ENCODE measurements at places on chromosomes 6 and 20. TPM values are rescaled to one million over a fixed set of nuclear protein-coding genes. Genes with fewer than 3 reads are reported as not detected.

The SIRPA gene
- total RNA-seq: 6.8 TPM

The NEURL2 gene
- total RNA-seq: 6.0 TPM

The CALHM5 gene
- 0.29 TPM for total RNA-seq

The FAM209B gene
- 1.1 TPM for total RNA-seq

The ACTL10 gene
- 9.6 TPM for total RNA-seq

The SLC17A1 gene
- not detected for total RNA-seq

The RPS10 gene
- total RNA-seq: 2,312 TPM

The TFAP2C gene
- total RNA-seq: 72.8 TPM

The TAGAP gene
- total RNA-seq: 0.08 TPM

The PTGIS gene
- total RNA-seq: 0.05 TPM

The TAB2 gene
- total RNA-seq: 11.0 TPM

The VGLL2 gene
- total RNA-seq: 0.58 TPM

The SAMHD1 gene
- total RNA-seq: 10.6 TPM

The TRIM27 gene
- 56.4 TPM for total RNA-seq

The SYNGAP1 gene
- total RNA-seq: 3.6 TPM

The INSM1 gene
- total RNA-seq: not detected

The CDSN gene
- not detected for total RNA-seq

The IRF4 gene
- total RNA-seq: 3.3 TPM

The TMC2 gene
- total RNA-seq: not detected

The JPH2 gene
- total RNA-seq: 0.08 TPM

The PBOV1 gene
- total RNA-seq: not detected

The FOXS1 gene
- not detected for total RNA-seq

The MPIG6B gene
- not detected for total RNA-seq

The DHX35 gene
- 17.7 TPM for total RNA-seq

The SIGLEC1 gene
- not detected for total RNA-seq

The CDH26 gene
- 0.24 TPM for total RNA-seq

The SCRT2 gene
- not detected for total RNA-seq

The CAGE1 gene
- total RNA-seq: 0.03 TPM

Data from A375 (cell line).